ENCODE measurements at places on chromosomes 1 and 21. TPM values are rescaled to one million over a fixed set of nuclear protein-coding genes. Genes with fewer than 3 reads are reported as not detected.

The GJA5 gene
- under 0.01 TPM for total RNA-seq

The KRTAP19-6 gene
- not detected for total RNA-seq

The ZNF687 gene
- 7.3 TPM for total RNA-seq

The SPATA45 gene
- total RNA-seq = not detected

The TP53BP2 gene
- total RNA-seq = 20.2 TPM

The UMODL1 gene
- not detected for total RNA-seq

The CCDC30 gene
- total RNA-seq = 0.95 TPM

The SLC25A44 gene
- 5.5 TPM for total RNA-seq

The IL12RB2 gene
- total RNA-seq = not detected

The PADI3 gene
- total RNA-seq = not detected

The GPR52 gene
- total RNA-seq = 0.63 TPM

The TNFRSF18 gene
- total RNA-seq = 0.34 TPM

The DNALI1 gene
- total RNA-seq = 9.8 TPM

The MAGI3 gene
- 11.2 TPM for total RNA-seq

The CRABP2 gene
- total RNA-seq = 80.6 TPM

The GFI1 gene
- not detected for total RNA-seq

The TIE1 gene
- 0.79 TPM for total RNA-seq

The NTPCR gene
- 14.4 TPM for total RNA-seq

The LAPTM5 gene
- total RNA-seq = under 0.01 TPM

The SPOCD1 gene
- total RNA-seq = 17.4 TPM

The NPHS2 gene
- not detected for total RNA-seq

The GJB4 gene
- total RNA-seq = not detected

The PCP4 gene
- total RNA-seq = not detected

The CHRM3 gene
- total RNA-seq = under 0.01 TPM

The S100A7A gene
- not detected for total RNA-seq

The SH2D5 gene
- total RNA-seq = 1.3 TPM

The CDK18 gene
- total RNA-seq = 0.16 TPM

The MYCL gene
- total RNA-seq = 0.09 TPM

The AUNIP gene
- total RNA-seq = 0.09 TPM

The MYOM3 gene
- not detected for total RNA-seq

The CD84 gene
- not detected for total RNA-seq

The FCRL6 gene
- not detected for total RNA-seq

The CRP gene
- not detected for total RNA-seq

The RER1 gene
- total RNA-seq = 73.9 TPM

The HHIPL2 gene
- total RNA-seq = 2.1 TPM

The EDN2 gene
- 0.47 TPM for total RNA-seq

The KRTAP19-1 gene
- not detected for total RNA-seq

The SPATA17 gene
- 1.4 TPM for total RNA-seq

The SPATA21 gene
- not detected for total RNA-seq

The TUT4 gene
- 26.5 TPM for total RNA-seq

The PRDM2 gene
- total RNA-seq = 7.9 TPM

The LCE2A gene
- not detected for total RNA-seq

The SLC9C2 gene
- total RNA-seq = not detected

The S1PR1 gene
- 3.3 TPM for total RNA-seq

The UBXN10 gene
- not detected for total RNA-seq

Measured in bronchial smooth muscle cell (primary cell).